HuH-7.5 (cell line): ENCODE measurements at places on chromosomes 13 and 19.

GRCh38 chr13:33640832-33641231, 177.1 kb upstream of the RFC3 start:
- DNase-seq = no peak

- DNase-seq = no peak
These were observed 4.6 kb upstream of the PLPP2 start for GRCh38 chr19:295687-296370.

GRCh38 chr19:15374105-15374651, 5.4 kb downstream of the AKAP8 start:
- no peak for DNase-seq

- no peak for DNase-seq
These were observed 155.6 kb upstream of the IRS2 start for GRCh38 chr13:109941951-109942350.

DNA sequence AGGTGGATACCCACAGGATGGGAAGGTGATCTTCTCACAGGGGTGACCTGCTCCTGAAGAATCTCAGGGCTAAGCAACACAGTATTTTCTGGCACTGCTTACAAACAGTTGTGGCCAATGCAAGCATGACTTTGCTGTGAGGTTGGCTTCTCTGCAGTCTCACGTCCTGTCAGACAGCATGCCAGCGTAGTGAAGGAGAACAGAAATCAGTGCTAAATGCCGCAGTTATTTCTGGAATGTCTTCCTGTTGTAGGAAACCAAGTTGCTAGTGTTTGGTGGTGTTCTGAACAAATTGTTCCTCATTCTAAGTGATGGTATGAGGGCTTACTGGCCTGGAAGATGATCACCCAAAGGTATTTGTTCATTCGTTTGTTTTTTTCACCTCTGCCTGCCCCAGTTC, 320.1 kb downstream of the MTUS2 start:
- DNase-seq = no peak

GRCh38 chr13:98773921-98774320, 21.4 kb upstream of the SLC15A1 start:
- DNase-seq = no peak

DNA sequence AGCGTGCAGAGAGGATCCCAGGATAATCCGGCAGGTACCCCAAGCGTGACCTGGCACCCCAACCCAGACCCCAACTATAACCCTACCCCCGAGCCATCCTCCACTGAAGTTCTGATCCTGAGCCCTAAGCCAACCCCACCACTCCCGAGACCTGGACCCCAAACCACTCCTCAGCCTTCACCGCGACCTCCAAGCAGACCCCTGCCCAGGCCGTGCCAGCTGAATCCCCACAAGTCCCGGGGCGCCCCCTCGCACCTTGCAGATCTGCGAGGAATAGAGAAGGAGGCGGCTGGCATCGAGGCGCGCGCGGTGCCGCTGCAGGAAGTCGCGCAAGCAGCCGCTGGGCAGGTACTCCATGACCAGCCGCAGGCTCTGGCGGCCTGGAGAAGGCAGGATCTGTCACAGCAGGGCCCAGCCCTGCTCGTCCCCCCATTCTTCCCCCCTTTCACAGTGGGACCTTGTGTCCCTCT, 10.1 kb upstream of the INSL3 start:
- no peak for DNase-seq

GRCh38 chr13:102587916-102588315, 8.9 kb upstream of the TPP2 start:
- no peak for DNase-seq

DNA sequence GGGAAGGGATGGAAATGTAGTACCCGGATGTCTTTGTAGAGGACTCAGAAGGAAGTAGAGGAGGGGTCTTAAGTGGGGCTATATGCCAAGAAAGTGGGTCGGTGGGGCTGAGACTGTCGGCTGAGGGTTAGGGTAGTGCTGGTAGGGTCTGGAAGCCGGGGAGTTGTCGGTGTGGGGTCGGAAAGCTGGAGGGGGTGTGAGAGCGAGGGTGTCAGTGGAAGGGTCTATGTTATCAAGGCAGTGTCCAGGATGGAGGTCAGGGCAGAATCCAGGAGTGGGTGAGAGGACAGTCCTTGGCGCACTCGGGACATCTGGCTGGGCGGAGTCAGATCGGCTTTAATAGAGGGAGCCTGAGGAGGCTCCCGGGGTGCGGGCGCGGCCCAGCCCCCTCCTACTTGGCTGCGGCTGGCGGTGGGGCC, 1.7 kb downstream of the HSPB6 start:
- DNase-seq = no peak

DNA sequence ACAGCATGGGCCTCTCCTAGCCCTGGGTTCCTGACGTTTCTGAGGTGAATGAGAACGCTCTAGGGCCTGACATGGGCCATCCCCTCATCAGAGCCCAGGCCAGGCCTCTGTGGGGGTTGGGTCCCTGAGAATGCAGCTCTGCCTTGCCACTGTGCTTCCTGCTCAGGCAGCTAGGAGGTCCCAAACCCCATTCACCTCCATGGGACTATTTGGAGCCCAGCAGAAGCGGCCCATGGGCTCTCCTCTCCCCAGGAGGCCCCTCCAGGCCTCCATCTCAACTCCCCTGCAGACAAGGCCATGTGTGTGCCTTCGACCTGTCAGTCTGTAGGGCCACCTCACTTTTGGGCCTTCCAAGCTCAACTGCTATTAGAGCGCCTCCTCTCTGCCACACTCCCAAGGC, 36.9 kb downstream of the ELL start:
- DNase-seq = no peak

- no peak for DNase-seq
These were observed 51.3 kb downstream of the COL4A2 start for GRCh38 chr13:110358381-110358780.
